ENCODE measurements at places on chromosomes 5 and 9.

- no peak for DNase-seq
These were observed 25.8 kb upstream of the KIF12 start for GRCh38 chr9:114124666-114125475.

GRCh38 chr5:34570721-34571676, 85.1 kb upstream of the RAI14 start:
- DNase-seq: no peak

GRCh38 chr5:34499001-34499734, 157.0 kb upstream of the RAI14 start:
- peak; percentile 53 for DNase-seq

- DNase-seq: no peak
These were observed 138.5 kb upstream of the ERCC6L2 start for GRCh38 chr9:95736891-95737522.

GRCh38 chr5:127707209-127707608, 4.0 kb downstream of the CCDC192 start:
- DNase-seq: no peak

DNA sequence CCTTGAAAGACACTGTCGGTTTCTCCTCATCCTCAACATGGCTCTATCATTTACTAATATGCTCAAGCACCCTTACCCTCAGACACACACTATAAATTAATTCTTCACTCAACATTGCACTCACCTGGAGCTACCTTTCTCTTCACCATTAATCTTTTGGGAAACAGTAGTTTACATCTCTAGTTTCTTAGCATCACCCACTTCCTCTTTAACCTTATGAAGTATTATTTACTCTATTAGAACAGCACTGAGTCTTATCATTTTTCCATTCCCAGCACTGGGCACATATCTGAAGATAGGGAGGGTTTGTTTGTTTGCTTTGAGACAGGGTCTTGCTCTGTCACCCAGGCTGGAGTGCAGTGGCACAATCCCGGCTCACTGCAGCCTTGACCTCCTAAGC, 213.5 kb downstream of the SMARCA2 start:
- no peak for DNase-seq

DNA sequence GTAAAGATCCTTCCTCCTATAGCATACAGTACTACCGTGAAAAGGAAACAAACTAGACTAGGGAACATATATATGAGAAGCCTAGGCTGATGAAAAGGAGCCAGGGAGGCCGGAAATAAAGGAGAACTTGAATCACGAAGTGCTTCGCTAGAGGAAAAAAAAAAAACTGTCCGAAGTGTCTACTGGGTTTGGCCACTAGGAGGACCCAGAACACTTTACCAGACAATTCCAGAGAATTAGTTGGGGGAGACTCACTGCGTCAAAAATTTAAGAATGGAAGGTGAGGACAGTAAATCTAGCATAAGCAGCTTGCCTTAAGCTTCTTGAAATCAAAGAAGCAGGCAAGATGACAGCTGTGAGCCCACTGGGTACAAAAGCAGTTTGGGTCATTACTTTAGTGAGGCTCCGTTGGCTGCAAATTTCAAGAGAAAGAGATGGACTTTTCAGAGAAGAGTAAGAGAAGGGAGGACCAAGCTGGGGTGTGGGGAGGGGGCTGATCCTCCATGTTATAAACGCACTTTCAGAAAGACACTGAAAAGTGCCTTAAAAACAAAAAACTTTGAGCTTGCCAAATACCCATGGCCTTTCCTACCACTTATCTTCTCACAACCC, 47.4 kb downstream of the P4HA2 start:
- DNase-seq: no peak

- DNase-seq: no peak
These were observed 138.0 kb upstream of the GHR start for GRCh38 chr5:42285230-42285629.

DNA sequence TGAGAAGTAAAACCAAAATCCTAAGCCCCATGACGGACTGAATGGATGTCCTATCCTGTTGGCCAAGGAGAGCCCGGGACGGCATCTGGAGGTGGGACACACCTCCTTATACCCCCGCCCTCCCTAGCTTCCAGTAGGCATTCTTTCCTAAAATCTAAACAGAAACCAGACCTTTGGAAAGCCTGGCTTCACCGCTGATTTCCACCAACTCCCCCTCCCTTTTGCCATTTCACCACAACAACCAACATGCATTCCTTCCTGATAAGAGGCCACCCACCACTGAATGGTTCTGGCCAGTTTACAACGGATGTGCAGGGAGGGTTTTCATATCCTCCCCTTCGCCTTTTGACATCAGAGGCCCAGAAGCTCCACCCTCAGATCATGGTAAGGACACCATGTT, 9.2 kb upstream of the RARS1 start:
- no peak for DNase-seq

DNA sequence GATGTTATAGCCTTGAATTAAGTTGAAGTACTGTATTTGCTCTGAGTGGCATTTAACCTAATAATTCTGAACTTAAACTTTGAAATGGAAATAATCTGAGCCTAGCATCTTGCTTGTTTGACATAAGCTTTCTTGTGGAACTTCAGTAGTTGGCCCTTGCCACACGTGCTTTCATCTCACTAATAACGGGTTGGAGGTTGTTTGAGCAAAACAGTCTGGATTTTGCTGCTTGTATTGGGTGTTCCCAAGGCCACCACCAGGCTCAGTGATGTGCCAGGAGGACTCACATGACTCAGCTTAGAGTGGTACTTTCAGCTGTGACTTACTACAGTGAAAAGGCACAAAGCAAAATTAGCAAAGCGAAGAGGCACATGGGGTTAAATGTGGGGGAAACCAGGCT, 35.7 kb downstream of the SECISBP2 start:
- DNase-seq: no peak

DNA sequence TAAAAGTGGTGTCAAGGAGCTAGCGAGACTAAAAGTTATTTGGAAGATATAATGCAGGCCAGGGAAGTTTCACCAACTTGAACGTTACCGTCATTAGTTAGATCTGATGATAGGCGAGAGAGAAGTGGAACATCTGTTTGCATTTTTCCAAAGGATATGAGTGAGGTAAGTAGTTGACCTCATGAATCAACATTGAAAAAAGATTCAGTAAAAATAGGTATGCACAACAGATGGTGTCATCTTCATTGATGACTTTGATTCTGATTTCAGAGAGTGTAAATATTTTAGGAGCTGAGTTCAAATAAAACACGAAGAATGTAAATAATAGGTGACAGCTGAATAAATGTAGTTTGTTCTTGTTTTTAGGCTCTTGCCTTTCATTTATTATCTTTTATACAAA, 998.9 kb upstream of the CDH6 start:
- DNase-seq: no peak

GRCh38 chr5:135715267-135716055, 119.0 kb upstream of the SLC25A48 start:
- no peak for DNase-seq

- no peak for DNase-seq
These were observed 5.4 kb downstream of the MRPS27 start for GRCh38 chr5:72314571-72315172.

DNA sequence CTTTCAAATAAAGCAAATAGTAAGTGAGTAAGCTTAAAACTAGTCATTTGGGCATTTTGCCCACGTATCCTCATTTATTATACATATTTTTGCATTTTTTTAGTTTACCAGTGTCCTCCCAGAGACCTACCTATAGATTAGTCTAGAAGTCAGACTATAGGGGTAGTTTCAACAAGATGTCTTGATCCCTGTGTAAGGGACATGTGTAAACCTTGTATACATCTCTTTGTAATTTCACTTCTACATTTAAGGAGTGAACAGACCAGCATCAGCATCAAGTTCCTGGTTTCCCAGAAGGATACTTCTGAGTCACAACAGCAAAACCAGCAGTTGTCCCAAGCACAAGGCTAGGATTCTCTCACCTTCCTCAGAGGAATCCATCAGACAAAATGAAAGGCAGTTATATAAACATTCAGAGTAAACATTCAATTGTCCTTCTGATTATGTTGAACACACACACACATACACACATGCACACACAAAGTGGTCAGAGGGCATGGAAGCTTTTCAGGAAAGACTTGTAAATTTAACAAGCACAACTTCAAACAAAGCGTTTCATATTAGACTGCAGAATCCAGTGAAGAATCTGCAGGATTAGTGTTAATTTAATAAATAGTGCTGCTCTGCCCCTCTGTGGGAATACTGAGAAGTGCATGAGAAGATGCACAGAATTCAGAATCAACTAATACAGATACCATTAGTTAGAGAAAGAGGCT, 55.4 kb downstream of the HINT1 start:
- no peak for DNase-seq

GRCh38 chr9:120390637-120391190, 189.3 kb downstream of the CDK5RAP2 start:
- no peak for DNase-seq

- DNase-seq: no peak
These were observed 535 bp upstream of the NFIB start for GRCh38 chr9:14314424-14314928.

- DNase-seq: no peak
These were observed 94.1 kb upstream of the TAF11L2 start for GRCh38 chr5:17403695-17404490.

- no peak for DNase-seq
These were observed 1.2 kb downstream of the TEX10 start for GRCh38 chr9:100351508-100351907.

DNA sequence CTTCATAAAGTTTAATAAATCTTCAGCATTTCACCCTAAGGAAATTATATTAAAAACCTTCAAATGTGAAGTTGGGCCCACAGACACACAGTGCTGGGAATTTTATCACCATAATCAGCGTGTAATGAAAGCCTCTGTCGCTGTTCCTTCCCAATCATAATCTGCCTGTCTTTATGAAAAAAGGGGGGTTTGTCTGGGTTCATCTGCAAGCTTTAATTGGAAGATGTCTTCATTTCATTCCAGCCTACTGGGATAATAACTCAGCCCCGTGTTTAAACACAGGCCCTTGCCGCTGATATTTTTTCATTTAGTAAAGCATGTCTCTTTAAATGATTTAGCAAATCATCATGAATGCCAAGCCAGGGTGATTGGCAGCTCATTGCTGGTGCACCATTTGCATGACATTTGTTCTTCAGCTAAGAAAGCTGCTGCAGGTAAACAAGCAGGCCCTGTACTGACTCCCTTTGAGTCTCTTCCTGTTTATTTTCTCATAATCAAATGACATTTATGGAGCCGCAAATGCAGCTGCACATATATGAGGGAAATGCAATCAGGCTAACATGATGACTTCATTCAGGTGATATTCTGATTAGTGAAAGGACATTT, 362.9 kb upstream of the TLE4 start:
- no peak for DNase-seq

DNA sequence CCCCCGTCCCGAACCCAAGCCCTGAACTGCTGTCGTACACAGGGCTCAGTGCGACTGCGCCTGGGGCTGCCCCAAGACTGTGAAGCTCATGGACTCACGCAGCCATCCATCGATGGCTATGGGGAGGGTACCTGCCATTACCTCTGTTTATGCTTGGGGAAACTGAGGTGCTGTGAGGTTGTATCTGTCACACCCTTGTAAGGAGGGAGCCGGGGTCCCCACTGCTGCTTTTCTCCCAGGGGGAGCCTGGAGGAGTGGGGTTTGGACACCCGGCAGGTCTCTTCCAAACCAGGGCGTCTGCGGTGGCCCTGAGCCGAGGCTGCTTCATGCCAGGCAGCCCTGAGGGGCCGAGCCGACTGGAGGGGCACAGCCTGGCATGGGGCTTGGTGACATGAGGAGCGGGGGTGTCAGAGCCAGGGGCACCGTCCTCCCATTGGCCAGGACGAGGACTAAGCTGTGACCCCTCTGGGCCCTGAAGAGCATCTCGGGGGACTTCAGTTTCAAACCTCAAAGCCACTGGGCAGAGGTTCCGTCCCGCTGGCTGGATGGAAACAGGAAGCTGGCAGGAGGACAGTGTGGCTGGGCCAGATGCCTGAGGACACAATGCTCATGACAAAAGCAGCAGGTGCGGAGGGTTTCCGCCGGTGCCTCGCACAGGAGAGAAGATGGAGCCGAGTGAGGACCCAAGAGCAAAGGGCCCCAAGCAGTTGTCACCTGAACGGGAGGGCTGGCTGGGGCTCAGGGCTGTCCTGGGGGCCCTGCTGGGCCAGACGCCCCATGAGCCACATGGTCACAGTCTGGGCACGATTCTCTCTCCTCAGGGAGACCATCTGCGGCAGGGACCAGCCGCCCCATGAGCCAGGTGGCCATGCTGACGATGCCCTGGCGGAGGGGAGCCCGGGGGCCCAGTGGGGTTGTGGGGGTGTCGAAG, 54.4 kb upstream of the EXOC3 start:
- no peak for DNase-seq

DNA sequence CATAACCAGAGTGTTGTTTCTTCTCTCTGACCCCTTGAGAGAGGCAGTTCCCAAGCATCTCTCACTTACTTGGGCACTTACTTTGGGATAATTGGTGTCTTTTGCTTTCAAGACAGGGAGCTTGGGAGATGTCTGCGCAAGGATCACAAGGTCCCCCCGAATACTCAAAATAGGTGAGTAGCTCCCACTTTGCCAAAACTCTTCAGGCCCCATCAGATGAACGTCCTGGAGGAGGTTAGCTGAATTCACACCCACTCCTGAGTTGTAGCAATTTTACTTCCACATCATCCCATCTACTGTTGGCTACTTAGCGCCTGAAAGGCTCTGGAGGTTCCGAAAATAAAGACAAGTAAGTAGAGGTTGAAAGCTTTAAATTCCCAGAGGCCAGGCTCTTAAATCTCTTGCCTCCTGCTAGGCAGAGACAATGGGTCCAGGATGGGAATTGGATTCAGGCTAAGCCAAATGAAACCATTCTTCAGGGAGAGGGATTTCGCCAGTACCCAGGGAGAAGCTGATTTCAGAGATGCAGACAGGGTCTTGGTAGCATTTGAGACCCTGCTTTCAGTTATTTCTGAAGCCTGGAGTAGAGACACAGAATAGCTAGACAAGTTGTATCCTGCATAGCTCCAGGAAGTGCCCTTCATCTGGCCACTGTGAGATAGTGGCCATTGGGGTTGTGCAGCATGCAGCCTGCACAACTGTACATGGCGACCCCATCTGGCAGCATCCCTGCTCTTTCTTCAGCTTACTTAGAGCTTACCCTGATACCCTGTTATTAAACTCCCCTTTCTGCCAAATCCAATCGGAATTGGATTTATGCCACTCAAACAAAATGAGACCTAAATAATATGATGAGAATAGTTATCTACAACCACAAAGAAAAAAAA, 60.1 kb downstream of the BOD1 start:
- DNase-seq: no peak

DNA sequence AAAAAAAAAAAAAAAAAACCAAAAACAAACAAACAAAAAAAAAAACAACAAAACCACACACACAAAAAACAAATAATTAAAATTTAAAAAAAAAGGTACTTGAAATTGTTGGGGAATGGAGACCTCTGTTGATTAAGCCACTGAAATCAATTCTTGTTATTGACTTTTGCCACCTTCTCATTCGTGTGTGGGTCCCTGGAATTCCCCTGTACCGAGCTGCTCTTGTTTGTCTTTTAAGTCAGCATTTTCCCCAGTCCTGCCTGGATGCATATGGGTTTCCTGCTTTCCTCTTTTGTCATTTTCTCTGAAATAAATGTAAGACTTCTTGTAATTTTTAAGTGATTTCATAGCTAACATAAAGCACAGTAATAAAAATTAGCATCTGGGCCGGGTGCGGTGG, 45.5 kb downstream of the GPBP1 start:
- DNase-seq: peak; percentile 38
